Caco-2 (cell line): ENCODE measurements at places on chromosomes 6 and 20. TPM values are rescaled to one million over a fixed set of nuclear protein-coding genes. Genes with fewer than 3 reads are reported as not detected.
A peak's percentile ranks its signal among the peaks of the same experiment; 100 is the strongest.

- no peak for DNase-seq
- H3K4me1 ChIP-seq, result 0 out of 2 replicates have a peak, but pooled peaks cover 7% of the 10 kb centered on the region
- H3K27me3 ChIP-seq, result no peaks in the 10 kb centered on the region
- no peaks in the 10 kb centered on the region for H3K36me3 ChIP-seq
- no peak overlapping the region for H3K4me3 ChIP-seq
- H3K27ac ChIP-seq, result peak overlapping the region; percentile 55
Observed at GRCh38 chr20:52193133-52193532, 1.6 kb upstream of the ZFP64 start.

The MACROD2 gene
- total RNA-seq, result 6.4 and 7.6 TPM in 2 replicates

- peaks cover 20% of the 10 kb centered on the region for H3K4me1 ChIP-seq
- no peak for DNase-seq
- H3K36me3 ChIP-seq, result no peaks in the 10 kb centered on the region
- H3K27me3 ChIP-seq, result no peaks in the 10 kb centered on the region
- peak overlapping the region; percentile 10 for H3K27ac ChIP-seq
- no peak overlapping the region for H3K4me3 ChIP-seq
Observed at GRCh38 chr20:3406481-3407039, 909 bp downstream of the DNAAF9 start.

The BIRC7 gene
- total RNA-seq, result 0.42 and 0.54 TPM in 2 replicates

GRCh38 chr6:157182503-157183264 lies 140.6 kb downstream of the TMEM242 start:
- H3K4me3 ChIP-seq, result no peak overlapping the region
- H3K4me1 ChIP-seq, result peaks cover 10% of the 10 kb centered on the region
- H3K27me3 ChIP-seq, result no peaks in the 10 kb centered on the region
- H3K36me3 ChIP-seq, result peaks cover 2% of the 10 kb centered on the region; the same call in 1 of the 2 replicates
- peak overlapping the region; percentile 43 for H3K27ac ChIP-seq

DNA sequence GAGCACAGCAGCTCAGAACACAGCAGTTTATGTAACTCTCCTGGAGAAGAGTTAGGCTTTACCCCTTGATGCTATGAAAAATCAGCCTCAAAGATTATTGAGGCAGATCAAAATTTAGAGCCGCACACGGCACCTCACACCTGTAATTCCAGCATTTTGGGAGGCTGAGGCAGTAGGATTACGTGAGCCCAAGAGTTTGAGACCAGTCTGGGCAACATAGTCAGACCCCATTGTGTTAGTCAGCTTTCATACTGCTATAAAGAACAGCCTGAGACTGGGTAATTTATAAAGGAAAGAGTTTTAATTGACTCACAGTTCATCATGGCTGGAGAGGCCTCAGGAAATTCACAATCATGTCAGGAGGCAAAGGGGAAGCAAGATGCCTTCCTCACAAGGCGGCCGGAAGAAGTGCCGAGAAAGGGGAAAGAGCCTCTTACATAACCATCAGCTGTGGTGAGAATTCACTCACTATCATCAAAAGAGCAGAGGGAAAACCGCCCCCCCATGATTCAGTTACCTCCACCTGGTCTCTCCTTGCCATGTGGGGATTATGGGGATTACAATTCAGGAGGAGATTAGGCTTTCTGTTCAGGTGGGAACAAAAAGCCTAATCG lies 87.7 kb downstream of the SGK1 start:
- no peak for DNase-seq
- no peak overlapping the region for H3K27ac ChIP-seq
- H3K4me1 ChIP-seq, result no peaks in the 10 kb centered on the region
- no peaks in the 10 kb centered on the region for H3K27me3 ChIP-seq
- H3K4me3 ChIP-seq, result no peak overlapping the region

The GTSF1L gene
- not detected in 2 replicates for total RNA-seq

- no peaks in the 10 kb centered on the region for H3K27me3 ChIP-seq
- no peak for DNase-seq
- no peak overlapping the region for H3K4me3 ChIP-seq
- H3K4me1 ChIP-seq, result no peaks in the 10 kb centered on the region
- no peaks in the 10 kb centered on the region for H3K36me3 ChIP-seq
- no peak overlapping the region for H3K27ac ChIP-seq
Observed at GRCh38 chr6:16968101-16968500, 133.7 kb upstream of the STMND1 start.

GRCh38 chr20:17896193-17896723 lies 72.3 kb downstream of the SNX5 start:
- no peaks in the 10 kb centered on the region for H3K27me3 ChIP-seq
- no peak overlapping the region for H3K4me3 ChIP-seq
- H3K36me3 ChIP-seq, result no peaks in the 10 kb centered on the region
- no peak overlapping the region for H3K27ac ChIP-seq
- H3K4me1 ChIP-seq, result no peaks in the 10 kb centered on the region; the same call in 1 of the 2 replicates

GRCh38 chr6:149056777-149057463 lies 260.6 kb upstream of the TAB2 start:
- no peak for DNase-seq
- no peaks in the 10 kb centered on the region for H3K36me3 ChIP-seq
- no peak overlapping the region for H3K27ac ChIP-seq
- no peaks in the 10 kb centered on the region for H3K27me3 ChIP-seq
- peaks cover 10% of the 10 kb centered on the region; the same call in 1 of the 2 replicates for H3K4me1 ChIP-seq

- H3K27ac ChIP-seq, result no peak overlapping the region
- no peaks in the 10 kb centered on the region for H3K27me3 ChIP-seq
- H3K36me3 ChIP-seq, result no peaks in the 10 kb centered on the region
- no peak overlapping the region for H3K4me3 ChIP-seq
Observed at GRCh38 chr6:113330636-113330946, 526.6 kb upstream of the MARCKS start.

GRCh38 chr6:26056583-26057350 lies 30.5 kb upstream of the HFE start:
- no peaks in the 10 kb centered on the region for H3K36me3 ChIP-seq
- peak; percentile 38 for DNase-seq
- H3K27ac ChIP-seq, result peak overlapping the region; percentile 93
- H3K4me3 ChIP-seq, result peak overlapping the region; percentile 64
- peaks cover 9% of the 10 kb centered on the region for H3K4me1 ChIP-seq
- no peaks in the 10 kb centered on the region for H3K27me3 ChIP-seq

GRCh38 chr6:82866446-82866845 lies 199.2 kb downstream of the UBE3D start:
- H3K27ac ChIP-seq, result no peak overlapping the region
- no peak for DNase-seq
- no peaks in the 10 kb centered on the region for H3K4me1 ChIP-seq
- no peaks in the 10 kb centered on the region for H3K36me3 ChIP-seq
- H3K4me3 ChIP-seq, result no peak overlapping the region
- H3K27me3 ChIP-seq, result no peaks in the 10 kb centered on the region

The THBS2 gene
- total RNA-seq, result 0.07 TPM in 1 of 2 replicates, not detected in the other

DNA sequence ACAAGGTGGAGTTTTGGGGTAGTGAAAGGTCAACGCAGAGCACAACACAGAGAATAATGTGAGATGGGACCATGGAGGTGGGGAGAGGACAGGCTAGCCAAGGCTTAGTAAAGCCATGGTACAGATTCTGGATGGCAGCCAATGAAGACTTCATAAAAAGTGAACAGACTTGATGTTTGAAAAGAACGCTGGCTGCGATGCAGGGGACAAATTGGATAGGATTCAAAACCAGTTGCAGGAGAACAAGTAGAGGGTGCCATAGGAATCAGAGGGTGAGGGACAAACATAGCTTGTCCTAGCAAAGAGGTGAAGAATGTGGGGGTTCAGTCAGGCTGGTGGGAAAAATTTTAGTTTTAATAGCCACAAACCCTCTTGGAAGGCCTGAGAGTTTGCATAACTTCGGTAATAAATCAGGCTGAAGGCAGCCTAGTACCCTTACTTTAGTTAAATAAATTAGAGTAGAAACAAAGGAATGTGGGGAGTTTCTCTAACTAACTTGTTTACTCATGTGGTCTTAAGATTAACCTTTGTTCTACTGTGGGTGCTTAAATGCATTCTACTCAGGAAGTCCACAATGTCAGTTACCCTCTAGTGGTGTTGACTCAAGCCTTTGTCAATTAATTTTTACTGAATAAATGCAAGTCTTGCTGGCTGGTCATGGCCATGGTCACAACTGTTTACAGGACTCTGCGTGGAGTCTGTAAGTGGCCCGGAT lies 216.4 kb downstream of the C6orf118 start:
- no peaks in the 10 kb centered on the region for H3K36me3 ChIP-seq
- DNase-seq, result no peak
- no peaks in the 10 kb centered on the region for H3K27me3 ChIP-seq
- peak overlapping the region; percentile 53 for H3K27ac ChIP-seq

DNA sequence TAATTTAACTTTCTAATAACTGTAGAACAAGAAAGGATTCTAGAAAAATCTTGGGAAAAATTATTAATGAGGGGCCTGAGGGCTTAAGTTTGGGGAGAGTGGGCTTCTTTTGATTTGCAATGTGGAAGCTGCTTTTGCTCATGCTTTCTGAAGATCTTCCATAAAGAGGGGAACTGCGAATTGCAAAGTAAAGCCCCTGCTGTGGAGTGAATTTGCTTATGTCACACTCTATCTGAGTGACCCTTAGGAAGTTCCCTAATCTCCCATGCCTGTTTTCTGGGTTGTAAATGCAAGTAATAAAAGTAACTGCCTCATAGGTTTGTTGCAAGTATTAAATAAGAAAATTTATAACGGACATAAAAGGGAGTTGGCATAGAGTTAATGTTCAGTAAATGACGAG lies 301.2 kb downstream of the PLCB1 start:
- no peak overlapping the region for H3K4me3 ChIP-seq
- H3K4me1 ChIP-seq, result no peaks in the 10 kb centered on the region
- no peaks in the 10 kb centered on the region for H3K27me3 ChIP-seq
- H3K27ac ChIP-seq, result no peak overlapping the region
- H3K36me3 ChIP-seq, result no peaks in the 10 kb centered on the region
- DNase-seq, result no peak

- no peak for DNase-seq
- no peaks in the 10 kb centered on the region for H3K36me3 ChIP-seq
- peaks cover 25% of the 10 kb centered on the region for H3K4me1 ChIP-seq
- no peak overlapping the region for H3K4me3 ChIP-seq
- H3K27ac ChIP-seq, result peak overlapping the region; percentile 47
Observed at GRCh38 chr6:155201461-155202226, 62.2 kb upstream of the CLDN20 start.

DNA sequence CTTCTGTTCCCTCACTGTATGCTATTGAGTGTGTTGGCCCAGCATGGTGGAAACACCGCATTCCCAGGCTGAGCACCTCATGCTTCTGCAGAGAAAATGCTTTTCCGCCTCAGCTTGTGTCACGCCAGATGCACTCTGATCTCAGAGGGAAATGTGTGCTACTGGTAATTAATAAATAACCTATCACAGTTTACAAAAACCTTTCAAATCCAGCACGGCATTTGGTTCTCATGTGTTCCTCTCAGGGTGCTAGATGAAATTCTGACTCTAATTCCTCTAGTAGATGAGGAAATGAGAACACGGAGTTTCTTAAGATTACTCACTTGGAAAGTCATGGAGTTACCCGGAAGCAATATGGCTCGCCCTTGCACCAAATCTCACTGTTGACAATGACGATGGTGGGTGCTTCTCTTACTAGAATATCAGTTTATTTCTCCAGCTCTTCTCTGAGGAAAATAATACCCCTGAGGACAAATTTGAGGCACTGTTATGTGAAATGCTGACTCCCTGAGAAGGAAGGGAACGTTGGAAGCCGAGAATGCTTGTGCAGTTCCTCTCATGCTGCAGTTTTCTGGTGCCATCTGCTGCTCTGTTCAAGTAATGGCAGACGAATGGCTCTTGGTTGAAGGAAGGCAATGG lies 116.6 kb downstream of the RNF144B start:
- H3K36me3 ChIP-seq, result no peaks in the 10 kb centered on the region
- no peak overlapping the region for H3K27ac ChIP-seq
- H3K4me3 ChIP-seq, result peak overlapping the region; percentile 28; the same call in 1 of the 2 replicates
- no peaks in the 10 kb centered on the region for H3K27me3 ChIP-seq
- no peaks in the 10 kb centered on the region for H3K4me1 ChIP-seq
- DNase-seq, result peak; percentile 54

The SLC17A3 gene
- total RNA-seq, result not detected in 2 replicates

The ANKRD6 gene
- 20.5 and 25.6 TPM in 2 replicates for total RNA-seq

- H3K36me3 ChIP-seq, result no peaks in the 10 kb centered on the region
- H3K4me1 ChIP-seq, result peaks cover 69% of the 10 kb centered on the region
- H3K27ac ChIP-seq, result peak overlapping the region; percentile 97
- no peak overlapping the region for H3K4me3 ChIP-seq
Observed at GRCh38 chr6:37130704-37131103, 39.2 kb upstream of the PIM1 start.

DNA sequence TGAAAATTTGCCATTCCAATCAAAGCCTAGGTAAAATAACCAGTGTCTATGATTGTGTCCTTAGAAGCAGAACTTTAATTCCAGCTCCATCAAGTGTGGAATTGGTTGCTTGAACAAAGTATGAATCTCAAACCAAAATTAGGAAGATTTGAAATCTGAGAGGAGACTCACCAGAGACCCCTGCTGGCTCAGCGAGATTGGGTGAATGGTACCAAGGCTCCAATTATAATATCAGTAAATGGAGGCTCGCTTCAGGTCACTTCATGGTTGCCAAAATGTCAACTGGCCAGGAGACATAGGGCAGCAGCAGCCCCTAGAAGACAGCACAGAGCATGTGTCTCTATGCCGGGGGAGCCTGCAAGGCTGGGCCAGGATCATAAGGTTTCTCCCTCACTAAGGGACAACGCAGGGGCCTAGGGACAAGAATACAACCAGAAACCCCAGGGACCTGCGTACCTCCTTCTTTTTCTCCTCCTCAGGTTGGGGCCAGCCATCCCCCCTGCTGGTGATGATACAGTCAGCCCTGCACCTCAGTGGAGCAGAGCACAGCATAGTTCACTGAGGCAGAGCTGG lies 14.0 kb downstream of the RBL1 start:
- H3K4me3 ChIP-seq, result no peak overlapping the region
- H3K4me1 ChIP-seq, result no peaks in the 10 kb centered on the region
- no peak overlapping the region for H3K27ac ChIP-seq
- DNase-seq, result peak; percentile 41
- H3K36me3 ChIP-seq, result no peaks in the 10 kb centered on the region

DNA sequence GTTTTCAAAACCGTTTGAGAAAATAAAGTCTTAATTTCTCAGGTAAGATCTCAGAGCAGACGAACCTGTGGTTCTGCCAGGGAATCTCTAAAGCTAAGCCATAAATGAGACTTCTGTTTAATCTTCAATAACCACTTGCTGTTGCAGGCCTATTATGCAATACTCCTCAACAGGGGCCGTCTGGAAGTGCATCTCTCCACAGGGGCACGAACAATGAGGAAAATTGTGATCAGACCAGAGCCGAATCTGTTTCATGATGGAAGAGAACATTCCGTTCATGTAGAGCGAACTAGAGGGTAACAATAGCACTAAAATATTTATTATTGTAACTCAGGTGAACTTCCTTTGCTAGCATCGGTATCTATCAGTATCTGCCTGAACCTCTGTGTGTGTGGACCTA lies 223.7 kb downstream of the ARHGAP18 start:
- H3K27ac ChIP-seq, result no peak overlapping the region
- H3K36me3 ChIP-seq, result no peaks in the 10 kb centered on the region
- H3K4me1 ChIP-seq, result peaks cover 10% of the 10 kb centered on the region
- no peaks in the 10 kb centered on the region for H3K27me3 ChIP-seq

The LAMP5 gene
- not detected in 2 replicates for total RNA-seq

The PLAGL1 gene
- total RNA-seq, result 0.65 and 0.70 TPM in 2 replicates

DNA sequence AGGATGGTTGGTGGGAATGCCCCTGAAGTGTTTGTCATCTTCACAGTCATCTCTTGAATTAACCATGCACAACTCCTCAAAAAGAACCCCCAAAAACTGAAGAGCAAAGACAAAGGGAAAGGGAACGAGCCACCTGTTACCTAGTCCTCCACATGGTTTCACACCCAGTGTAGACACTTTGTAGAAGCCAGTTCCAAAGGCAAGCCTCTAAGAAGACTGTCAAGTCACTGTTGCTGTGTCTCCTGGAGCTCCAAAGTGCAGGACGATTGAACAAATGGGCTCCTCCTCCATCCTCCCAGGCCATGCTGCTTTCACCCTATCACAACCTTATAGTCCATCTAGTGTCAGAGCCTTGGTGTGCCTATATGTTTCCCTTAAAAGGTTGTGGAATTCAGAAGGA lies 277.6 kb upstream of the PRDM1 start:
- no peak overlapping the region for H3K4me3 ChIP-seq
- no peaks in the 10 kb centered on the region for H3K27me3 ChIP-seq
- peaks cover 14% of the 10 kb centered on the region for H3K4me1 ChIP-seq
